ENCODE measurements at places on chromosomes 3 and 15. TPM values are rescaled to one million over a fixed set of nuclear protein-coding genes. Genes with fewer than 3 reads are reported as not detected.

PDCD6IP gene
- total RNA-seq, result 189 TPM

APOD gene
- 2.6 TPM for total RNA-seq

KLHL24 gene
- total RNA-seq, result 6.7 TPM

RASGRP1 gene
- total RNA-seq, result 94.7 TPM

FGF7 gene
- total RNA-seq, result not detected

SERPINI2 gene
- total RNA-seq, result not detected

DNA sequence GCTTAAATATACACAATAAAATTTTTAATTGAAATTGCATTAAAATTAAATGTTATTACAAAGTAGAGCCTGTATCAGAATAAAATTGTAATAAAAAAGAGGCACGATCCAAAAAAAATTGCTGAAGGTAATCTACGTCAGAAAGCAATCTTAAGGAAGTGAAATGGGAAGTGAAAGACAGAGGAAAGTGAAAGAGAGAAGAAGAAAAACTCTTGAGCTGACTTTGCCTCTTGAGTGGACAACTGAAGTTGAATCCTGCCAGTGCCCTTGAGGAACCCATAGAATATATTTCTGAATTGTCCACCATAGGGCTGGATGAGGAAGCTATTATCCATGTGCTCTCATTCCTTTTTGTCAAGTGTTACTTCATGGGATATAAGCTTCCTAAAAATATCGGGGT, 285.1 kb upstream of the STAC start:
- no peak for DNase-seq

- DNase-seq, result no peak
Observed at GRCh38 chr3:163213838-163214237, 1717.2 kb downstream of the OTOL1 start.

- peak; percentile 84 for DNase-seq
Observed at GRCh38 chr3:149009732-149010131, 18.4 kb downstream of the GYG1 start.

DNA sequence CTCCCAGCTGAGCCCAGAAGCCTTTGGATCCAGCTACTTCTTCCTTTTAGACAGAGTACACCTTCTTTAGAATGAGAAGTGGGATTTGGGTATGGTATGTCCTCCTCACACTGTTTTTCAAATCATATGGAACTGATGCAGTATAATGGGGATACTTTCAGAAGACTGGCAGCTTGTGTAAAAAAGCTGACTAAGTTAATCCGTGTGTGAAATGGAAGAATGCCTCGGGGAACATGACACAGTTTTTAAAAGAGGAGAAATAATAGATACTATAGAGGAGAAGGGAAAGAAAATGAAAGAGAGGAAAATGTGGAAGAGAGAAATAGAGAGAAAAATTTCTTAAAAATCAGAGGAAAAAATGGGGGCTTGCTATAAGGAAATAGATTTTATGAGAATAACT, 47.7 kb downstream of the TUSC7 start:
- DNase-seq, result no peak

GRCh38 chr15:80367094-80367493, 37.1 kb upstream of the ARNT2 start:
- DNase-seq, result no peak

- no peak for DNase-seq
Observed at GRCh38 chr15:71937650-71938311, 127.4 kb downstream of the NR2E3 start.

DNA sequence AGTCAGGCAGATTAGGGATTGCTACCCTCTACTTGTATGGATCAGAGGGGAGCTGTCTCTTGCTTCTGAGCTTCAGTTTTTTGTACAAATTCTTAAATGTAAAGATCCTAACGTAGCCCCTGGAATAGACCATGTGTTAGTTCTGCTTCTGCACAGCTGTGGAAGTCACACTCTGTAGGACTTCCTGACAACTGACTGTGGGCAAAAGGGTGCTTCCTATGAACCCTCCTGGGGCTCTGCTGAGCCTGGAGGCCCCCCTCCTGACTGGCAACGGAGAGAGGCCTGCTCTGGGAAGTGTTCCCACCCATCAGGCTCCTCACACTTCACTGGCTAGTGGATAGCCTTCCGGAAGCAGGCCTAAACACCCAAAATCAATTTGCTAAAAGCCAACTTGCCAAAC, 131.0 kb downstream of the RPLP1 start:
- no peak for DNase-seq

GRCh38 chr3:165078293-165078692, at the start of gene SI:
SI (minus strand) TSS chr3:165078496; CDS start chr3:165076012, 2,484 bp downstream.
- DNase-seq, result no peak

- DNase-seq, result no peak
Observed at GRCh38 chr3:30684356-30684755, 78.0 kb downstream of the TGFBR2 start.

DNA sequence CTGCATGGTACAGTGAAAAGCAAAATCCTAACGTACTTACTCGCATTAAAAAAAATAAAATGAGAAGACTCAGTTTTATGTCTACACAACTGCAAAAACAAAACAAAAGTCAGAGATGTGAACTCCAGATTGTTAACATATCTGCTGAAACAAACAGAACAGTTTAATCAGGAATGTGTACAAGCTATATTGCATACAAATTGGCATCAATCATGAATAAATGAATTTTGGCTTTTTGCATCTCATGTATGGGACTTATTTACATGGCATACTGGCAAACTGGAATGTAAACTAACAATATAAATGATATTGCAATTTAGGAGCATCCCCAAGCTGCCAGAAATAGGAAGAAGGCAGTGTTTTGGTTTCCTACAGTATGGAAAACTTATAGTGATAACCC, 79.6 kb upstream of the NSMCE3 start:
- no peak for DNase-seq

- DNase-seq, result no peak
Observed at GRCh38 chr3:72036899-72037298, 252.0 kb upstream of the PROK2 start.

DNA sequence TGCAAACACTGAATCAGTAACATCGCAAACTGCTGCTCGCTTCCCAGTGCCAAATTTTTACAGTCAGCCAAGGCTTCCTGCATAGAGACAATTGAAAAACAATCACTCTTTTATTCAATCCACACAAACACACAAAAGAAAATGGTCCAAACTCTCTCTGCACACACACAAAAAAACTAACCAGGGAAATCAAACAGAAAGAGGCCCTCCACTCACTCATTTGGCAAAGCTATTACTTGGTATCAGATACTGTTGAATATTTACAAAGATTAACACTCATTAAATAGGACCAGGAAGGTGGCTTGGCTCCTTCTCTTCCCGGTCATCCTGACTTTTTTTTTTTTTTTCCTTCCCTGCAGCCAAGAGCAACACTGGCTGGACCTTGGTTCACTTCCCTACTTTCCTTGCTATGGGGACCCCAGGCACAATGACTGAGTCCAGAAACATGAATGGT, 62.4 kb upstream of the SPATA12 start:
- no peak for DNase-seq
